ENCODE measurements at places on chromosomes 4 and X.

DNA sequence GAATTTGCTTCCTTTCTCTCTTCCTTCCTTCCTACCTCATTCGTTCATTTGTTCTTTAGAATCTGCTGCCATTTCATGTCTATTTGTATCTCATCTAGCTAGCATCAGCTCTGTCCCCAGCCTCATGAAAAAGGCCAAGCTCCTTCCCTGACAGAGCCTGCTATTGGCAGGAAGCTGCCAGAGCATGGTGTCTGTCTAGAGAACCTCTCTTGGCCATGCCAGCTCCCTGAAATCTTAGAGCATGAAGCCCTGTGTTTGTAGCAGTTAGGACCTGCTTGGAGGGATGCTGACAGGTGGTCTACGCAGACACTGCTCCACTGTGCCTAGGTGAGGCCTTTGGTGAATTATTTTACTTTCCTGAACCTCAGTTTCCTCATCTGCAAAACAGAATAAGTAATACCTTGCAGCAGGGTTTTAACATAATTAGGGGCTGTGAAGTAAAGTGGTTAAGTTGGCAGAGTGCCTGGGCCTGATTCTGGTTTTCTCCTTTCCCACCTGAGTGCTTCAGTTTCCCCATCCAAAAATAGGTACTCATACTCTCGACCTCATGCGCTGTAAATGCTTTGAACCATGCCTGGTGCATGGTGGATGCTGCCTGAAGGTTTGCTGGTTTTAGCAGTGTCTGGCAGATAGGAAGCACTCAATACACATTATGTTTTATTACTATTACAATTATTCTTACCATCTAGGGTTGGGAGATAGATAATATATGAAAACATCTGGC lies 4.7 kb downstream of the PTTG2 start:
- no peak for DNase-seq

GRCh38 chr4:2437475-2438215 lies 18.9 kb downstream of the CFAP99 start:
- DNase-seq: no peak

GRCh38 chr4:3313139-3313538 lies 20.3 kb downstream of the RGS12 start:
- no peak for DNase-seq

DNA sequence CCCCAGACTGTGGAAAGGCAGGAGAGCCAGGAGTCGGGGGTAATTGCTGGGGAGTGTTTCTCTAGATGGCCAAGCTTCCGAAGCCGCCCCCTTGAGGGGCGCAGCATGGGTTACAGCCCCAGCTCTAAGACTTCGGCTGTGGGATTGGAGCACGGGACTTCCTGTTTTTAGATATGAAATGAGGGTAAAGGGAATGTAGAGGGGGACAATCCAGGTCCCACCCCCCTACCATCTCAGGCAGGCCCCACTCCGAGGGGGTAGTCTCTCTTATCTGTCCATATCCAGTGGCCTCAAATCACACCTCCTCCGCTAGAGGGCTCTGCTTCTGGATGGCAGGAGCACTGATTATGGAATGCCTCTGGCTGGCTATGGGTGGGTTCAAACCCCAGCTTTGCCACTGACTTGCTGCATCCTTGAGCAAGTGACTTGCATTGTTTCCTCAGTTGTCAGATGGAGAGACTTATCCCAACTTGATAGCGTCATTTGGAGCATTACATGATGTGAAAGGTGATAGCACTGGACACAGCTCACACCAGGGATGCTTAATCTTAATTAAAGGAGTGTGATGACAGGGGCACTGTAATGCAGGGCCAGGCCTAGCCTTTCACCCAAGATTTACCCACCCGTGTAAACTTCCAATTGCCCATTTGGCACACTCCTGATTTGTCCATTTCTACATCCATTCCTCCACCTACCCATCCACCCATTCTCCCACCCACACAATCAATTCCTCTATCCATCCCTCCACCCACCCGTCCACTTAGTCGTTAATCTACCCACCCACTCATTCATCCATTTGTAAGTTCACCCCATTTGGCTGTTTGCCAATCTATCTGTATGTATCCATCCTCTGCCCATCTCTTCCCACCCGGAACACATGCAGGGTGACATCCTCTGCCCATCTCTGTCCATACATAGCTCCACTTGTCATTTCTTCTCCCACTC lies 848 bp upstream of the KCND1 start:
- no peak for DNase-seq

DNA sequence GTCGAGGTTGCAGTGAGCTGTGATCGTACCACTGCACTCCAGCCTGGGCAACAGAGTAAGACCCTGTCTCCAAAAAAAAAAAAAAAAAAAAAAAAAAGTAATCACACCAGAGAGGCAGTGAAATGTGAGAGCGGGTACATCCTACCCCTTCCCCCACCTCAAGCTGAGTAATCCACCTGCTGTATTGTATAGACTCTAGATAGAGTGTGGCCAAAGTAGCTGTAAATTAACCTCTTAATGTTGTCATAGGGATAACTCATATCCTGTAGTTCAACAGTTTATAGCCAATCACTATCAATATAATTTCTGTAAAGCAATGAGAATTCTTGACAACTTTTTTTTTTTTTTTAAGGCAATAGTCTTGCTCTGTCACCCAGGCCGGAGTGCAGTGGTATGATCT lies 30.8 kb downstream of the TNIP2 start:
- DNase-seq: no peak

- DNase-seq: no peak
Measured at GRCh38 chr4:1400831-1401408, 5.3 kb downstream of the NKX1-1 start.

DNA sequence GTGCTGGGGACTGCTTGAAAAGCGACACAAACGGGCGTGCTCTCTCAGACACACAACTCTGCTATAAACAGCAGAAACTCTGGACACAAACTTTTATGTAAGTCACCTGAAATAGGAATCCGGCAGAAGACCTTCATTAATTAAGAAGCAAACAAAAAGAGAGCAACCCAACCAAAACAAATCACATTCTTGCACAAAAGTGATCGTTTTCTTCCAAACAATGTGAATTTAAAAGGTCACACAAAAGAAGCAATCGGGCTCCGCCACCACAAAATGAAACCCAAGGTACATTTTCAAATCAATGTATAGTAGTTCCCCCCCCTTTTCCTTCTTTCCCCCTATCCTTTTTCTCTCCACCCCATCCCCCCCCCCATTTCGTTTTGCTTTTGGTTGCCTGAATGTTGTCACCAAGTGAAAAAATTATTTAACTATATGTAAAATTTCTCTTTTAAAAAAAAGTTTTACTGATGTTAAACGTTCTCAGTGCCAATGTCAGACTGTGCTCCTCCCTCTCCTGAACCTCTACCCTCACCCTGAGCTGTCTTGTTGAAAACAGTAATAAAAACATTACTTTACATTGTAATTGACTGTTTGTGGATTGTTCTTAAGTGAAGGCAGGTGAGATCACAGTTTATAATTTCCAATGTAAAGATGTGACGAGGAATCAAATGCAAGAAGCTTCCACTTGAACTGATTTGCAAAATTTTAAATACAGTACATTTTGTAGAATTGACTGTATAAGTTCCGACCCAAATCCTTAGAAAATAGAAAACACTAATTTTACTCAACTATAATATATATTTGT lies 2.4 kb downstream of the MAB21L2 start:
- DNase-seq: no peak
